Activated CD8-positive, alpha-beta memory T cell treated with anti-CD3 and anti-CD28 coated beads for 4 hours (primary cell): ENCODE measurements at places on chromosomes 3 and 15.

DNA sequence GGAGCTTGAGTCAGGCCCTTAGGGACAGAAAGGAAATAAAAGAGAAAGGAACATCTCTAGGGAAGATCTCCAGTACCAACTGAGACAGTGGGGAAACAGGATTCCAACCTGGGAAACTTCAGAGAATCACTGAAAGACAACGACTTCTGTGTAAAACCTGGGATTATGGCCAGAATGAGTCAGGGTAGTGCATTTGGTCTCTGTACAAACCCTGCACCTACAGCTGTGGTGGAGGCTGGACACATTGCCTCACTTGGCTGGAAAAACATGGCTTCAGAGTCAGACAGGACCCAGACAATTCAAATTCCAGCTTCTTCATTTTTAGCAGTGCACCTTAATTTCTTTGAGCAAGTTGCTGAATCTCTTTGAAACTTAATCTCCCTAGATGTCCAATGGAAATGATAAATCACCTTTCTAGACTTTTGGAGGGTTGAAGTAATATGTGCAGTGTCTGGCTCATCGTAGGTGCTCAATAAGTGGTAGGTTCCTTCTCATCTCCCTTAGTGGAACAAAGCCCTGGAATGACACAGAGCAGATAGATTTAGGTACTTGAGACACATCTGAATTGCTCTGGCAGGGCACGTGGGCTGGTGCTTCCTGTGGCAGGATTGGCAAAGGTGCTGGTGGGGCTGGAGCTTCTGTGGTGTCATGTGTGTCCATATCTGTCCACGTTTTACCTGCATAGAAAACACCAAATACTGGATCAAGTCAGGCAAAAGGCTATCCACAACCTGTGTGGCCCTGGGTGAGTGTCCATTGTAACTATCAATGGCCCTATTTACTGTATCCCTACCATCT, 6.1 kb upstream of the CLSTN2 start:
- DNase-seq, result no peak

- no peak for DNase-seq
Measured at GRCh38 chr3:123046262-123047061, 18.9 kb upstream of the SEMA5B start.

- no peak for DNase-seq
Measured at GRCh38 chr3:50170689-50171088, 15.6 kb downstream of the SEMA3F start.

DNA sequence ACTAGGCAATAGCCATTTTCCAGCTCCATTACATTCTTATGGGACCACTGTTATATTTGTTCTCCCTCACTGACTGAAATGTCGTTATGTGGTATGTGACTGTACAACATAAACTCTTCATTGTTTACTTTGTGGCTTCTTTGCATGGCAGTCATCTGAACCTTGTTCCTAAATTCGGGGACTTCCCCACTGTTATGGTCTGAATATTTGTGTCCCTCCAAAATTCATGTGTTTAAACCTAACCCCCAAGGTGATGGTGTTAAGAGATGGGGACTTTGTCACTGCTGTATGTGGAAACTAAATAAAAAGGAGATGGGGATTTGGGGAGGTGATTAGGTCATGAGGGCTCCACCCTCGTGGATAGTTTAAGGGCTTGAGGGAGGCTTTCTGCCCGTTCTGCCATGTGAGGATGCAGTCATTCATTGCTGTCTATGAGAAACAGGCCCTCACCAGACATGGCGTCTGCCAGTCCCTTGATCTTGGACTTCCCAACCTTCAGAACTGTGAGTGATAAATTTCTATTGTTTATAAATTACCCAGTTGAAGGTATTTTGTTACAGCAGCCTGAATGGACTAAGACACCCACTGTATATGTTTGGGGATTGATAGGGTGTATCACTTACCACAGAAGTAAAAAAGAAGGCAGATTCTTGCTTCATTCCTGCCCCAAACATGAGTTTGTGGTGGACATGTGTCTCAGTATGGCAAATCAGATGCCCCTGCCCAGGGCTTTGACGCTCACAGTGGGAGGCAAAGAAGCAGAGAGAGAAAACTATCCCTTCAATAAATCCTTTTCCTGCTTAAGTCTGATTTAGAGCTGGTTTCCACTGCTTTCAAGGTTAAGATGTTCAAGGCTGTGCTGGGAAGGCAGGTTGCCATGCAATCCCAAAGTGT, 138.0 kb upstream of the UBE2E1 start:
- no peak for DNase-seq

- DNase-seq, result no peak
Measured at GRCh38 chr15:95684693-95685115, 645.8 kb upstream of the NR2F2 start.

DNA sequence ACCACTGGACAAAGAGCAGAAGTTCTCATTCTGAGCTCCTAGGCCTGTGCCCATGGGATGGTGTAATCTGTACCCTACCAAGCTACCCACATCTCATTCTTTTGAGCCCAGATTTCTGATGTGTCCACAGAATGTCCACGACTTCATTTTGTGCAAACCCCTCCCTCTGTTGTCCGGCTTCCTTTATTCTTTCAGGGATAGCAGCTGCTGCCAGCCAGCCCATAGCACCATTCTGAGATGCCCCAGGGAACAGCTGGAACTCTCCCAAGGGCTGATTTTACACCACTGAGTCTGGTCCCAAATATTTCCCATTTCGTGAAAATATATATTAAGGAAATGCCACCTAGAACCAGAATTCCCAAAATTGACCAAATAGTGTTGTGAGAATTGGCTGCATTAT, 236.6 kb downstream of the SATB1 start:
- DNase-seq, result no peak

DNA sequence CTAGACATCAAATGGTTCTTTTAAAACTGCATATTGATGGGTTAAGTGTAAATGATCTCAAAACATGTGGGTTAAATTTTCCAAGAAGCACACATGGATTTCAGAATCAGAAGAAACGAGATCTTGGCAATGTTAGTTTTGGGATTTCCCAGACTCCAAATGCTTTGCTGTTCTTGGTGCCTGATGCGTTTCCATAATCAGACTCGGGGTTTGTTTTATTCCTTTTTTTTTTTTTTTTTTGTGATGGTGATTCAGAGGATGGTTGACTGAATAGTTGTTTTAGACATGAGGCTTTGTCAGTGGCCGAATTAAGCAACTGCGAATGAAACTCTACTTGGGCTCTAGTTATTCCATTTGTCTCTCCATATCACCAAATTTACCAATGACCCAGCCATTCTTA, 52.2 kb upstream of the FAM98B start:
- no peak for DNase-seq

GRCh38 chr3:45106874-45107273, 39.3 kb downstream of the CDCP1 start:
- DNase-seq, result no peak

DNA sequence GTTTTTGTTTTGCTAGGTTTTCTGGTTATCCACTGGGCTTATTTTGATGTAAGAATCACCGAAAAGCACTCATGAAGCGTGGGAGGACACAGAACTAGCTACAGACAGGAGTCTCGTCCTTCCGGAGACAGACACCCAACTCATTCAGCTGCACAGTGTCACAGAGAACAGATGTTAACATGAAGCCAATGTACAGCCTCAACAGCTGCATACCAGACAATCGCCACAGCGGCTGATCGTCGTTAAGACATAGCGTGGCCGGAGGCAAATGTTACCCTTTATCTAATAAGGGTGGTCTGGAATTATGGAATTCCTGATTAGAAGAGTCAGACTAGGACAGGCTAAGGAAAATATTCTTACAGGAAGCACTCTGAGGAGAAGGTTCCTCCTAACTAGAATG, 1.1 kb upstream of the PYGO1 start:
- no peak for DNase-seq

GRCh38 chr15:100831467-100831866, 48.2 kb upstream of the ALDH1A3 start:
- no peak for DNase-seq
